Ammon's horn (tissue), 1 donor: ENCODE measurements at places on chromosomes 2 and 18.

DNA sequence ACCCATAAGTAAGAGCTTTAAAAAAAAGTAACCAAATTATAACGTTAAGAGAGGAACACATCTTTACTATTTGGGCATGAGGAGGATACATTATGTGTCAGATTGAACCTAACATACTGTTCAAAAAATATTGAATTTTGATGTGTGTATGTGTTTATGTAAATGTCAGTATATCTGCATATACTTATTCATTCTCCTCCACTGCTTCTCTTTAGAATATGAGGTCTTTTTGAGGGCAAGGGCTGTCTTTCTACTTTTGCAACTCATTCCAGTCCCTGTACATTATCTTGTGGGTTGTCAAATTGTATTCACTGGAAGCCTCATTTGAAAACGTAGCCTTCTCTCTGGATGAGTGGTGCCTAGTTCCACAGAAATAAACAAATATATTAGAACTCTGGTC lies 509.4 kb upstream of the HNMT start:
- no peak for DNase-seq

- no peak for DNase-seq
Observed at GRCh38 chr18:55372209-55372608, 215.8 kb downstream of the TCF4 start.

DNA sequence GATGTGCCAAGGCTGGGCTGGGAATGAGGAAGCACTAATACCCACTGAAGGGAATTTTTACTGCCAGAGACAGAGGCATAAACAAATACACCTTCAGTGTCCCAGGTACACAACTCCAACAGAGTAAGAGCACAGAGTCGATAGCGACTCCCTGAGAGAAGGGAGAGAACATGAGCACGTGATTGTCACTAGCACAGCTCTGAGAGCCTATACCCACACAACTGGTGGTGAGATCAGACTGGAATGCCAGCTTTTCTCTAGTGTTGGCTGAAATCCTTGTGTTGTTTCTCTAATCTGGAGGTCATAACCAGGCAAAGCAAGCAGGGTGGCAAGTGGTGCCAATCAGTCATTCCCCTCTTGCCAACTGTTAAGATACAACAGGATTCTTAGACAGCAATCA lies 377.2 kb downstream of the CNTNAP5 start:
- DNase-seq: no peak

DNA sequence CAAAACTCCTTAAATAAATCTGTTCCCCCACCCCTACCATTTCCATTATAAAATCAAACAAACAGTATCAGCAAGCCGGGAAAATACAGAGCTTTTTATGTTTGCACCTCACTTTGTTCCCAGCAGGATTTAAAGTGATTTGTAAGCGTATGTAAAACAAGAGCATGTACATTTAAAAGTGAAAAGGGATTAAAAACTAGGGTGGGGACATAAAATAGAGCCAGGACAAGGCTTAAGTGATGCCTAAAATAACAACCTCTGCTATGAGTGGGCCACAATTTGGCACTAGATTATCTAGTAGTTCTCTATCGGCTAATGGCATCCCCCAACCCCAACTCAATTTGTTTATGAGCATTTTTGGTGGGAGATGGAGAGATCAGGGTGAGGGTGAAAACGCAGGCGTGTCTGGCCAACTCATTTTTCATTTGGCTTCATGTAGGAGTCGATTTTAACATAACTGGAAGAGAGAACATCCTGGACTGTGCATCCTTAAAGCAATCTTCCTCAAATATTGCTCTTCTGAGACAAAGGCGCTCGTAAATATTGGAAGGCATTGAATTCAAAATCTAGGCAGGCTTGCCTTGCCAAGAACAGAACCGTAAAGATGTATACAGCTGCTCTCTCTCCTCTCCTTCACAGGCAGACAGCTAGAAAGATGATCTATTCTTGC lies 34.5 kb upstream of the TSPYL6 start:
- no peak for DNase-seq

DNA sequence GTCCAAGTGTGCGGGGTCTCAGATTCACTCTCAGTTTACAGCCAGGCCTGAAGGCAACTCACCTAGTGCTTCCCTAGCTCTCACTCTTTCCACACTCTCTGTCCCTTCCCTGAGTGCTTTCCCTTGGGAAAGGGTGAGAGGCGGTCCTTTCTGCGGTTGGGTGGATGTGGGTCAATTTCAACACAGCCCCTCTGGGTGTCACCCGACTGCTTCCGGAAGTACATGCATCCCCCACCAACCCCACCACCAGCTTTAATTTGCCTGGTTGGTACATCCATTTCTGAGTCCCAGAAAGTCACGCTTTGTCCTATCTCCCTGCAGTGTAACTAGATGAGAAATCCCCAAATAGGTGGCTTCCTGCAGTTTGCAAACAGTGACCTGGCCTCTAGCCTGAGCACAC lies 307.3 kb upstream of the MEIS1 start:
- no peak for DNase-seq

DNA sequence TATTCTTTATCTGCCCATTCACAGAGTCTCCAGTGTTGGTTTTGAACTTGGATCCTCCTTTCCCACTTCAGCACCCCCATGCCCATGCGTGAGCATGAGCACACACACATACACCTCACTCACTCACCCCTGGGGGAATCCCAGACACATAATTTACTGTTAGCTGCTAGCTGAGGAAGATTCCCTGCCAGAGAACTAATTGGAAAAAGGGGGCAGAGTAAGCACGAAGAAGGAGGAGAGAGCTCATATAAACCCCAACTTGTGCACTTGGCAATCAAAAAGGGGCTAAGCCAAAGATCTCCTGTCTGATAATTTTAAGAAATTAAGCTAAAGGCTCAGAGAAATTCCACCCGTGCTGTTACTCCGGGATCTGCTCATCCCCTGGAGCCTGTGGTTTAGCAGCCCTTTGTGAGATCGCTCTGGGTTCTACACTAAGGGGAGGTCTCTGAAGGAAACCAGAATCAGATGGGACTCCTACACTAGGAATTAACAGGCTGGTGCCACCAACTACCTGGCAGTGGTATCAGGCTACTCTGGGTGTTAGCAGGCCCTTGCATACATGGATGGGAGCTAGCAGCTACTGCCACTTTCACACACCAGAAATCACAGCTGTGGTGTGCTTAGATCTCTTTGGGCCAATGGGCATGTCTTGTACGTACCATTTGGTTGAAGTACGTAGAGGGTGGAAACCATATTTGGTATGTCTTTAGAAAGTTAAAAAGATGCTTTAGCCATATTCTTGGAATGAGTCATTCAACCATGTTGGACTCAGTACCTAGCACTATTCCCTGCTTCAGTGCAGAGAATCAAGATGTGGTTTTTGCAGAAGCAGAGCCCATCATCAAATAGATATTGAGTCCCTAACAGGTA lies 95.6 kb upstream of the SLC14A2 start:
- no peak for DNase-seq

GRCh38 chr18:74508366-74508765 lies 12.2 kb downstream of the CNDP2 start:
- DNase-seq: no peak

GRCh38 chr2:58039170-58039611 lies 7.4 kb upstream of the VRK2 start:
- no peak for DNase-seq

DNA sequence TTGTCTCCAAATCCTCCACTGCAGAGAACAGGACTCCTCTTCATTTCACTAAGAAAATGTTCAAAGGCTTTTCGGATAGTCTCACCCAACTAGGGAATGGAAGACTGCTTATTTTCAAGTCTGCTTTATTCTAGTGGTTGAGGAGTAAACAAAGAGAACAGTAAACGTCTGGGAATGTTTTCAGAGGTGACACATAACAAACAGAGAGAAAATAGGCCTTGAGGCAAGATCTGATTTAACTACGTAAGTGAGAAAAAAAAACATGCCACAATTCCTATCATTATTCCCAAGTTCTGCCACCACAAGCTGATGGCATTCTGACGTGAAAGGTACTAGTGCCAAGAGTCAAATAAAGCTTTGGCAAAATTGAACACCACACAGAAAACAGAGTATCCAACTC lies 16.7 kb upstream of the WIPF1 start:
- no peak for DNase-seq

DNA sequence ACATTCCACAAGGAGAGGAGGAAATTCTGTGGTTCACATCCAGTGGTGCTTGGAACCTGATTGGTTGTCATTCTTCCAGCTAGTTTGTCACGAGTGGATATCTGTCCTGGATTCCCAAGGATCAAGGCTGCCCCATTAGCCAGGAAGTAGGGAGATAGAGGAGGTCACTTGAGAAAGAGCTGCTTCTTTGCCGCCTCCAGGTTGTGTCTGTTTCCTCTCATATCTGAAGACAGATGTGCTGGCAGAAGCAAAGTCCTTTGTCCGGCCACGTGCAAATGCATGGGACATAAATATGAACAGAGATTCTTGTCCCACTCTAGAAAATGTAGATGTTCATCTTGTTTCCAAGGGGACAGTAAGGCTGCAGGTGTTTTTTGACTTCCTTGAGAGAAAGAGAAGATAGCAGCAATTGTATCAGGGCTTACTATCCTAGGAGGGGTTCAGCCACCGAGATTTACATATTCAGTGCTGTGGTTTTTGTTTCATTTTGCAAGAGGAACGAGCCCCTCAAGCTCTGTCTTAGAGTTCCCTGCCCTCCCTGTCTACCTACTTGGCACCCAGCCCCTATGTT lies 174.4 kb downstream of the RPIA start:
- no peak for DNase-seq

GRCh38 chr18:11464129-11464528 lies 145.3 kb upstream of the SLC35G4 start:
- DNase-seq: no peak

- no peak for DNase-seq
Observed at GRCh38 chr2:70901227-70902066, 34.3 kb upstream of the ATP6V1B1 start.

- DNase-seq: no peak
Observed at GRCh38 chr2:31390324-31390723, 24.2 kb downstream of the XDH start.

GRCh38 chr2:45627911-45628310 lies 16.8 kb upstream of the SRBD1 start:
- no peak for DNase-seq

GRCh38 chr2:136020831-136021230 lies 35.4 kb upstream of the DARS1 start:
- no peak for DNase-seq

DNA sequence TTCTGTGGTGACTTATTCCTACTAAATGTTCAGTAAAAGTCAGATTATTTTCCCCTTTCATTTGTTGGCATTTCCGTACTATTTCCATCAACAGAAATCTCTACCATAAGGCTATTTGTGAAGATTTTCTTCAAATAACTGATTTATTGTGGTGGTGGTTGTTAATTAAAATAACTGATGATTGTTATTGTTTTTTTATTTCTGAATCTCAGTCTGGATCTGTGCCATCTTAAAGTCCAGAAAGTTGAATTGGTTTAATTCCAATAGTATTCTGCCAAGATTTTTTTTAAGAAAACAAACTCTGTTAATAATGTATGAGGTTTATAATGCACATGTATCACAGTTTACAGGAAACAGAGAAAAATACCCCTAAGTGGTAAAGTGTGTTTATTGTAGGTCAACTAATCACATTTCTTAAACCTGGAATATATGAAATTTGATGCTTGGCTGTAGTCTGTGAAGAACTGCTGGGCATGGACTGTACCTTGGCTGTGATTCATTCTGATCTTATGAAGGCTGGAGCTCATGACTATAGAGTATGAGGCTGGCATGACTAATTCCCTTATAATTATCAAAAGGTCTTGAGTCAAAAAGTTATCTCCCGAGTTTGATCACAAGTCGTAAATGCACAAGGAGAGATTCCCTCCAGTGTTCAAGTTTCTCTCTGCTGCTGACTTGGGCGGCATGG lies 134.2 kb upstream of the RND3 start:
- no peak for DNase-seq

GRCh38 chr2:84652431-84652830 lies 136.1 kb downstream of the DNAH6 start:
- no peak for DNase-seq

DNA sequence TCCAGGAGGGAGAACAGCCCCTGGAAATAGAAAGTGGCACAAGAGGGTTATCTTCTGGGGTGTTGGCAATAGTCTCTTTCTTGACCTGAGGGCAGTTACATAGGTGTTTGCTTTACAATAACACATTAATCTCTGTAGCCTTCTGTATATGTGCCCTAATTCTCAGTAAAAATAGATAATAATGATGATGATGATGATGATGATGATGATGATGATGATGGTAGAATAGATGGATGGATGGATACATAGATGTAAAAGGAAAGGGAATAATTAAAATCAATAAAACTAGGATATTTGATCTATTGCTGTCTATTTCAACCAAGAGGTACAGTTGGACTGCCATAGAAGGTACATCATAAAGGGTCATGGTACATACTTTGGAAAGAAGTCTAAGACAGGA lies 177.7 kb upstream of the VWC2L start:
- no peak for DNase-seq

DNA sequence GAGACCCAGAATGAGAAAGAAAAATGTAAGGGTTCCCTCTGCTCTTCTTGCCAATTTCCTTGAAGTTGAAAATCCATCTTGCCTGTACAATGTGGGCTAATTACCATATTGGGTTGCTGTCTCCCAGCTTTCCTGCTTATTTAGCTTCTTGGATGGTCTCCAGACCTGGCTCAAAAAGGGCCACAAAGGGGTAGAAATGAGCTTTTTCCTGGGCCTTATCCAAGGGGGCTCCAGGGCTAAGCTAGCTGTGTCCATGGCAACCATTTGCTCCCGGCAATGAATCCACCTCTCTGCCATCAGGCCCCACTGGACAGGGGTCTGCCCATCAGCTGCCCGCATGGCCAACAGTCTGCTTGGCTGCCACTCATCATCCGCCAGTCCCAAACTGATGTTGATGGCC lies 85.0 kb downstream of the BOD1L2 start:
- DNase-seq: peak; percentile 61

DNA sequence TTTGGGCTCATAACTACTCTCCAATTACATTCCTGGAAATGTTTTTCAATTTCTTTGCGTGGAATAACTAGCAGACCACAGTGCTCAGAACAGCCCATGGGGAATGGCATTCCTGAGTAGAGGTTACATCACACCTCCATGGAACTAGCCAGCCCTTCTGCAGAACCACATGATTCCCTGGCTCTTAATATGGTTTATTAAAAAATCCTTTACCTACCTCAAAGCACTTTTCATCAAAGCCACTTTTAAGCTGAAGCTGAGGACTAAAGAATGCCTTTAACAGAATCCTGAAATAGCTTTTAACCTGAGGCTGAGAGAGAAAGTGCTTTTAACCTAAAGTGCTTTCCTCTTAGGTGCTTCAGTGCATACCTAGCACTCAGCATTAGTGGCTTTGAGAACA lies 376.3 kb downstream of the ARHGAP15 start:
- no peak for DNase-seq

DNA sequence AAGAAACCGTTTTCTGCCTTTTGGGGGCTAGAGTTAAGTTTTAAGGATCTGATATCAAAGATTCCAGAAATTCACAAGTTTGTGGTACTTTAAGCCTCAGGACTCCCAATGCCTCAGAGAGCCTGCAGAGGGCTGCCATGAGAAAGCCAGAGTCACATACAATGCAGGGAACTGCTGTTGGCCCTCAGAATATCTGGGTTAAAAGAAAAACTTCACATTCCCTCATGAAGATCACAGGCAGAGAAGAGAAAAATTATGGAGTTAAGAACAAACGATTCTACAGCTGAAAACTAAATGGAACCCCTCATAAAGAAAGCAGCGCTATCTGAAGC lies 39.5 kb downstream of the HDAC4 start:
- no peak for DNase-seq
